ENCODE measurements at places on chromosomes 3 and 15.

DNA sequence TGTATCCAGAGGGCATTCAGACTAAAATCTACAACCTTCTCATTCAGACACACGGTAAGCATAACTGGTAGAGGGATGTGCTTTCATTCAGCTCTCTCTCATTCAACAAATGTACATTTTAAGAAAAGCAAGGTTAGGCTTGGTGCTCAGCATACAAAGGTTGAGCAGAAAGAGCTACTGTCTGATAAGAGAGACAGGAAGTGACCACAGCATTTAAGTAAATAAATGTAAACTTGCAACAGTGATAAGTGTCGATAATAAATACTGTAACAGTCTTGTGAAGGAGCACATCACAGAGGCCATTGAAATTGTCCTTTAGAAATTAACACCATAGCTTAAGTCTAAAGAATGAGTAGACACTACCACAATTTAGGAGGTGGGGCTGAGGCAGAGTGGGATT is 3.4 kb downstream of the CD96 start:
- no peak for DNase-seq

- DNase-seq, result no peak
These were observed 13.7 kb downstream of the CCR8 start for GRCh38 chr3:39343076-39343717.

DNA sequence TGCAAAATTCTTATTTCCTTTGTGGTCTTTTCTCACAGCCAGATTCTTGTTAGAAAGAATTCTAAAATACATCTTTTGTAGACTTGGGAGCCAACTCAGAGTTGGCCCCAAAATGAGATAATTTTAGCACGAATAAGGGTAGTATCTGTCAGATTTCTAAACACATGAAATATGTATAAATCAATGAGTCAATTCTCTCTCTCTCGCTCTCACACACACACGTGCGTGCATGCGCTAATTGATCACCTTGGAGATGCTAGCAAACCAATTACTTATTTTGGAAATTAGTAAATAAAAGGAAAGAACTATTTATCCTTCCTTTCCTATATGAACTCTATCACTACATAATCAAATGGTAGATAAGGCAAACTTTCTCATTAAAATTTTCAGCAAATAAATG is 32.9 kb upstream of the PIK3R4 start:
- DNase-seq, result no peak

DNA sequence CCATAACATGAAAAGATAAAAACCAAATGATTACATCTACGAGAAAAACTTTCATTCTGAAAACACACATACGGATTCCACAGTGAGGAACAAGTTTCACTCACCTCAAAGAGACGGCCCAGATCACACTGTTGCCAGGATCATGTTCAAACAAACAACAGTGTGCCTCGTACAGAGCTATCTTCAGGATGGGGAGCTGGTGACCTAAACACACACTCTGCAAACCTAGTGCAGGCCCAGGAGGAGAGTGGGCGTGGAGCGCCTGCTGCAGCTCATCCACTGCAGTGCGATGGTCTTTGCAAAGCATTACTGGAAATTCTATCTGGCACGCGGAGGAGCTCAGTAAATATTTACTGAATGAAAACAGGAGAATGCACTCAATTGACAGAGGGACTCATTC is 38.5 kb downstream of the TAMM41 start:
- DNase-seq, result no peak

DNA sequence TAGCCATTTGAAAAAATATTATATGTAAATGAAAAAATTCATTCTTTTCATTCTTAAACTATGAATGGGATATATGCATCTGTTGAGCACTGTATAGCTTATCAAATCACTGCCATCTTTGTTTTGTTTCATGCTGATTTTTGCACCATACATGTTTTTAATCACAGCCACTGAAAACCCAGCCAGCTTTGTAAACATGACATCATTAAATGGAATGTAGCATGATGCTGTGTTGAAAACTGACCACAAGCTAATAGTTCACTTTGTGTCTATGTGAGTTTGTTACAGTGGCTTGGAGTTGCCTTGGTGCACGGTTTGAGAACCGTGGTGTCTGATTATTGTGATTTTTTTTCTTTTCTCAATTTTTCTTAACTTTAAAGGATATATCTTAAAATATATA is 75.7 kb downstream of the GMPS start:
- no peak for DNase-seq

- no peak for DNase-seq
These were observed 15.4 kb upstream of the CXCR6 start for GRCh38 chr3:45927881-45928280.

DNA sequence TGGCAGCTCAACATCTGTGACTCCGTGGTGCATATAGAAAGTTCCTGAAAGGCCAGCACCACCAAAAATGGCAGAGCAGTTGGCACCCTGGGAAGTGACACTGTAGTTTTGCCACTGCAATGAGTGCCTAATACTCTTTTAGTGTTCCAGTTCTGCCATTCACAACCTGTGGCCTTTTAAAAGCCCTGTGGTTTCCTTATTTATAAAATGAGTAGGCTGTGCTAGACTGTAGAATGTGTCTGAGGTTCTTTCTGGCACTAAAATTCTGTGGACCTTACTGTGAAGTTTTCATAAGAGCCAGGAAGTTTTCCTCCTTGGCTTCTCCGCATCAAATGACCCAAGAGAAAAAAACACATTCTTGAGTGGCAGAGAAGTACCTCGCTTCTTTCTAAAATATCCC is 74.1 kb downstream of the MME start:
- DNase-seq, result no peak

- no peak for DNase-seq
These were observed 48.5 kb downstream of the EFHB start for GRCh38 chr3:19885468-19885867.

GRCh38 chr3:131402391-131403039 is 20.9 kb downstream of the NUDT16 start:
- no peak for DNase-seq

DNA sequence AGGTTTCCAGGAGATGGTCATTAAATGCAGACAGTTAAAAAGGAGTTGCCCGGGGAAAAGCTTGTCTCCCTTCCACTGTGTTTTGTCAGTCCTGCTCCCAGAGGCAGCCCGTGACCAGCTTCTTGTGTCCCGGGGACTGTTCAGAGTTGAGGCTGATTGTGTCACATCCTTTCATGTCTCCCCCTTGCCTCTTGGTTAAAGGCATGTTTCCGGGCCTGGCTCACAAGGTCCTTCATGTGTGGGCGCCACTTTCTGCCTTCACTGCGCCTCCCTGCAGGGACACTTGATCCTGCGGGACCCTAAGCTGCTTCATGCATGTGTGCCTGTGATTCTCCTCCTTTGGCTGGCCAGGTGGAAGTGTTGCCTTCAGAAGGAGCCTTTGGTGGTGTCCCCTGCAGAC is 9.2 kb downstream of the CHCHD6 start:
- DNase-seq, result no peak

DNA sequence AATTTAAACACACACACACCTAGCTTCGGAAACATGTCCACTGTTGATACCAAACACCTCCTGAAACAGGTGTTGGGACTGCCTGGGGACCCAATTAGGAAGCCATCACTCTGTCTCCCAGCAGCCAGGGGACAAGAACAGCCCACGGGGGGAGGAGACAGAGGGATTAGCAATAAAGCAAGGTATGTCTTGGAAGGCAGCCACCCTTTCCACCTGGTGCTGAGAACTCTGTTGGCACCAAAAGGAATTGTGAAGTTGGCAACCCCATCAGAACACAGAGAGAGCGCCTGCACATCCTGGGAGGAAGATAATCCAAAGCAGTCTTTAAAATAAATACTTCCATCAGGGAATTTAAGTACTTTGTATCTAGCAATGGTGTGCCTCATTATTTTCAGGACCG is 111.0 kb downstream of the ADAMTS17 start:
- DNase-seq, result no peak

- DNase-seq, result no peak
These were observed 427.2 kb downstream of the OCA2 start for GRCh38 chr15:27671819-27672437.

GRCh38 chr15:90062462-90062932 is 39.8 kb downstream of the IDH2 start:
- DNase-seq, result no peak

GRCh38 chr15:57572468-57572867 is 19.2 kb upstream of the MYZAP start:
- no peak for DNase-seq

GRCh38 chr15:89400782-89401545 is 66.3 kb upstream of the POLG start:
- DNase-seq, result no peak

GRCh38 chr3:45608885-45609284 is 14.3 kb downstream of the LIMD1 start:
- DNase-seq, result no peak

DNA sequence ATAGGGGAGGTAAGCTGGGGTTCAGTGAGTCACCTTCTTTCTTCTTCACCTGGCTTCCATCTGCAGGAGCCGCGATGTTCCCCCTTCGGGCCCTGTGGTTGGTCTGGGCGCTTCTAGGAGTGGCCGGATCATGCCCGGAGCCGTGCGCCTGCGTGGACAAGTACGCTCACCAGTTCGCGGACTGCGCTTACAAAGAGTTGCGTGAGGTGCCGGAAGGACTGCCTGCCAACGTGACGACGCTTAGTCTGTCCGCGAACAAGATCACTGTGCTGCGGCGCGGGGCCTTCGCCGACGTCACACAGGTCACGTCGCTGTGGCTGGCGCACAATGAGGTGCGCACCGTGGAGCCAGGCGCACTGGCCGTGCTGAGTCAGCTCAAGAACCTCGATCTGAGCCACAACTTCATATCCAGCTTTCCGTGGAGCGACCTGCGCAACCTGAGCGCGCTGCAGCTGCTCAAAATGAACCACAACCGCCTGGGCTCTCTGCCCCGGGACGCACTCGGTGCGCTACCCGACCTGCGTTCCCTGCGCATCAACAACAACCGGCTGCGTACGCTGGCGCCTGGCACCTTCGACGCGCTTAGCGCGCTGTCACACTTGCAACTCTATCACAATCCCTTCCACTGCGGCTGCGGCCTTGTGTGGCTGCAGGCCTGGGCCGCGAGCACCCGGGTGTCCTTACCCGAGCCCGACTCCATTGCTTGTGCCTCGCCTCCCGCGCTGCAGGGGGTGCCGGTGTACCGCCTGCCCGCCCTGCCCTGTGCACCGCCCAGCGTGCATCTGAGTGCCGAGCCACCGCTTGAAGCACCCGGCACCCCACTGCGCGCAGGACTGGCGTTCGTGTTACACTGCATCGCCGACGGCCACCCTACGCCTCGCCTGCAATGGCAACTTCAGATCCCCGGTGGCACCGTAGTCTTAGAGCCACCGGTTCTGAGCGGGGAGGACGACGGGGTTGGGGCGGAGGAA is 2.6 kb downstream of the ISLR2 start:
- DNase-seq, result peak; percentile 64

GRCh38 chr3:187186375-187186774 is 10.9 kb upstream of the RTP1 start:
- no peak for DNase-seq

GRCh38 chr3:9109568-9109914 is 139.9 kb downstream of the SRGAP3 start:
- no peak for DNase-seq
